ENCODE measurements at places on chromosomes 5 and 9. TPM values are rescaled to one million over a fixed set of nuclear protein-coding genes. Genes with fewer than 3 reads are reported as not detected.

CCDC192 gene
- total RNA-seq, result not detected

QRFP gene
- total RNA-seq, result not detected

CBY3 gene
- total RNA-seq, result not detected

PCDHB15 gene
- total RNA-seq, result 0.48 TPM

SLC25A2 gene
- not detected for total RNA-seq

SLC36A3 gene
- total RNA-seq, result not detected

ADRB2 gene
- total RNA-seq, result 0.65 TPM

PLCXD3 gene
- 0.64 TPM for total RNA-seq
